ENCODE measurements at places on chromosomes 12 and 14.

DNA sequence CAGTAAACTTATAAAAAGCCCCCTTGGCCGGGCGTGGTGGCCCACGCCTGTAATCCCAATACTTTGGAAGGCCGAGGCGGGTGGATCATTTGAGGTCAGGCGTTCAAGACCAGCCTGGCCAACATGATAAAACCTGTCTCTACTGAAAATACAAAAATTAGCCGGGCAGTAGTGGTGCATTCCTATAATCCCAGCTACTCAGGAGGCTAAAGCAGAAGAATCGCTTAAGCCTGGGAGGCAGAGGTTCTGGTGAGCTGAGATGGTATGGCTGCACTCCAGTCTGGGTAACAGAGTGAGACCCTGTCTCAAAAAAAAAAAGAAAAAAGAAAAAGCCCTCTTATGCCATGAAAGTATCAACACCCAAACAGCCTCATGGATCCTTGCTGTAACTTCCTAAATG lies 3.7 kb downstream of the PRMT5 start:
- DNase-seq, result no peak

DNA sequence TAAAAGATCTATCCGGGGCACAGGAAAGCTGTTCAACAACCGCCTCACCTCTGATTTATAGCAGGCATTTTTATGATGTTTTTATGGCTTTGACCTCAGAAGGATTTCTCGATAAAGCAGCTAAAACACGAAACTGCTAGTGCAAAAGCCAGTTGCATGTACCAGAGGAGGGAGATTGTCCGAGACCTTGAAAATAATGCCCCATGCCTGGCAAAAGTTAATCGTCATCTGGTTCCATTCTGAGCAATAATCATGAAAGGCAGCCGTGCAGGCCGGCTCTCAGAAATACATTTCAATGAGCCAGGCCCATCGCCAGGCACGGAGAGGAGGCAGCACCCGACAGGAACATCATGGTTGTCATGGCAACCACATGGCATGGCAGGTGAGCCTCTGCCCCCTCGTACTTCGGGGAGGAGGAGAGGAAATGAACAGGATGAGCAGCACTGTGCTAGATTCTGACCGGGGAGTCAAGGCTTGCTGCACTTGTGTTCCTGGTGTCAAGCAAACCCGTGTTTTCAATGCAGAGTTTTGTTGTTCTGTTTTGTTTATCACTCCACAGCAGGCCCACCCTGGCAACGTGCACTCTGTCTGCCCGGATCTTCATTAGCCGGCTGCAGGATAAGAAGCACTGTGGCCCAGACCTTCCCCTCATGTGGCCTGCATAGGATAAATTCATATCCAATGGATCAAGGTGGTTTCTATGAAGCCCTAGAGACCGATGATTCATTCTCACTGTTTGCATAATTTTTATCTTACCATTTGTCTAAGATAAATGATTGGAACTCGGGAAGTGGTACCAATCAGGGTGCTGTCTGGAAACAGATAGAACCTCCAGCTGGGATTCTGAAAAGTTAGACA lies 160.2 kb downstream of the RIMBP2 start:
- DNase-seq, result no peak

DNA sequence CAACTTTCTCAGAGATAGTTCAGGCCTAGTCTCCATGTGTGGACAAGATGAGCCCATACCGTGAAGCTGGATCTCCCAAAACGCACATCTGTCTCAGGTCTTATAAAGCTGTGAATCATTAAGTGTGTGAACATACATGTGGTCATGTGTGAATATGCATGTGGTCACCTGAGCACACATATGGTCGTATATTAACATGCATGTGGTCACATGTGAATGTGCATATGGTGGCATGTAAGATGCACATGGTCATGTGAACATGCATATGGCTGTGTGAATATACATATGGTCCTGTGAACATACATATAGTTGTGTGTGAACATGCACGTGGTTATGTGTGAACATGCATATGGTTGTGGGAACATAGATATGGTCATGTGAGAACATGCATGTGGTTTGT lies 172.5 kb upstream of the PZP start:
- DNase-seq, result no peak

GRCh38 chr14:101076451-101077198 lies 173.1 kb upstream of the RTL1 start:
- DNase-seq, result no peak

GRCh38 chr12:75196865-75197264 lies 12.8 kb downstream of the KCNC2 start:
- no peak for DNase-seq

DNA sequence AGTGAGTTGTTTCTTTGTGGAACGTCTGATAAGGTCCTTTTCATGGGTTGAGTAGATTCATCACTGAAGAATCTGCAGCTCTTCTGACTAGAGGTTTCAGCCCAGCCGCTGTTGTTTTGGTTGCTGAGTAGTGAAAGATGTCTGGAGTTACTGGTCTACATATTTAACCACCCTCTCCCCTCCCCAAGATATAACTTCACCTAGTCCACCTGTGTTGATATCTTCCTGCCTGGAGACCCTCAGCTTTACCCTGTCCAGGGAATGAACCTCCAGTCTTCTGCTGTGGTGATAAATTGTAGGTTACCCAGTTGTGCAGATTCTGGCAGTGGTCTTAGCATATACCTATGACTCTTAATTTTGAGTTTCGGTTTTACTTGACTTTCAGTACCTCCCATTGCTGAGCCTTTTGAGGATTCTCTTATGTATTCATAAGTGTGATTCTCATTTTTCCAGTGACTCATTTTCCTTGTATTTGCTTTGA lies 62.9 kb downstream of the CCDC91 start:
- DNase-seq, result no peak

- DNase-seq, result no peak
Observed at GRCh38 chr14:52494444-52494843, 57.9 kb downstream of the TXNDC16 start.

GRCh38 chr12:61999311-61999710 lies 260.9 kb upstream of the USP15 start:
- DNase-seq, result no peak

- DNase-seq, result no peak
Observed at GRCh38 chr14:73776194-73776537, 62.0 kb upstream of the PNMA1 start.

GRCh38 chr12:92398565-92399309 lies 253.1 kb upstream of the BTG1 start:
- no peak for DNase-seq

DNA sequence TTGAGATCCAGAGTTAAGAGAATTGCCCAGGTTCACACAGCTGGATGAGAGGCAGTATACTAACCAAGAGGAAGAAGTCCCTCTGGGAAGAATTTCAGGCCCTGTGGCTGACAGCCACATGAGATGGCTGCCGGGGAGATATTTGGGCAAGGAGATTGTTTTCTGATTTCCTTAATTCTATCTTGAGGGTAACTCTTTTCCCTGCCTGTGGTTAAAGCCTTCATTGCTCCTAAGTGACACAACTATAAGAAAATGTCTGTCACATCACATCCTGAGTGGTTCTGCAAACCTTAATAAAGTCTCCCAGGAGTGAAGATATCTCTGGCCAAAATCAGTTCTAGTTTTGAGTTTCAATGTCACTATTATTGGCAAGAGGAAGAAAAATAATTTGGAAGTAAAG lies 9.6 kb downstream of the ARHGDIB start:
- DNase-seq, result no peak

DNA sequence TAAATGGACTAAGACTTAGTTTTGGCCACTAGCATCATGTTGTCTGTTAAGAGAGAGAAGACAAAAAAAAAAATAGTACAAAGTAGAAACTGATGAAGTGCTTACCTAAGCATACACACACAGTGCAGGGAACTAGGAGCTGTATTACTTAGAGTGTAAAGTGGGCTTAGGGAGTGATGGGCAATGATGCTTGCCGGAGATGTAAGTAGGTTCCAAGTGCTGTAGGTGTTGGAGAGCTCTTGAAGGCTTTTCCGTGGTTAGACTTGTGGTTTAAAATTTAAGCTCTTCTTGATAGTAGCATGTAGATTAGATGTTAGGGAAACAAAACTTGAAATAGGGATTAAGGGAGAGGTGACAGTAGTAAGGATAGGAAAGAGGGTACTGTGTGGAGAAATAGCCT lies 34.7 kb downstream of the MIA2 start:
- no peak for DNase-seq

- DNase-seq, result no peak
Observed at GRCh38 chr12:112843287-112843686, 51.7 kb downstream of the RPH3A start.

DNA sequence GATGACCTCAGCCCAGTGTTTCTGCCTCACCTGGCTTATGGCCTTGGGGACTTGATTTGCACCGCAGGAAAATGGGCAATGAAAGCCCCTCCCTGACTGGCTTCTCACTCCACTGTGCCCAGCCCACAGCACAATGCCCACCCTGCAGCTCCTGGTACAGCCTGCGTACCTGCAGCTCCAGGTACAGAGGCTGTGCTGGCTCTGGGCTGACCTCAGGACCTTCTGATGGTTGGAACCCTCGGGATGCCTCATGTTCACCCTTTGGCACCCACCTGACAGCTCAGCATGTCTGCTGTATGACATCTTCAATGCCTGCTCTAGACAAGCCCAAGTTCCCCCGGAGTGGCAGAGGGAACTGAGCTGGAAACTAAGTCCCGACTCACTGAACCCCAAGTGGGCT lies 87.1 kb downstream of the ALG10 start:
- no peak for DNase-seq

- no peak for DNase-seq
Observed at GRCh38 chr12:80892597-80893445, 44.9 kb downstream of the LIN7A start.

DNA sequence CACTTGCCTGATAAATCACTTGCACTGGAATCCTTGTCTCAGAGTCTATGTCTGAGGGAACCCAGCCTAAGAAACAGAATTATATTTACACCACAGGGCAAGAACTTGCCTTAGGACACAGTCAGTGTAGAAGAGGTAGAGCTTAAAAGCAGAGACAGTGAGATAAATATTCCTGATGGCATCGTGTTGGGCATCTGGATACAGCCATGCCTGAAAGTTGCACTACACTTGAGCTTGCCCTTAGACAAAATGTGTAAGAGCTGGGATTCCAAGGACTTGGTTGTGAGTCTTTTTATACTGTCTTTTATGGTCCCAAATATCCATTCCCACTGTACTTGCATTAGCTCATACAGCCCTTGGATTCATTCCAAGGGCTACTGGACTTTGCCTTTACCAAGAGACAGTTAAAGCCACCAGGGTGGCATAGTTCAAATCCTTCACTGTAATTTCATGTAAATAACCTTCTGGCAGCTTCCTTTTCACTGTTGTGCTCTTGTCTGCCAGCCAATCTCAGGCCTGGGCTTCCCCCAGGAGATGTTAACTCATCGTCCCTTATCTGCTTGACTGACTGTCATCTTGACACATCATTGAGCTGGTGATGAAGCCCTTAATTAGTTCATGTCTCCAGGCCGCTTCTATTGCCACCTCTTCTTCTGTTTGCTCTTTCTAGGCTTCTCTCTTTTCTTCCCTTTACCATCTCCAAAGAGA lies 577.9 kb upstream of the TBX3 start:
- DNase-seq, result no peak

GRCh38 chr12:54060975-54061778 lies 7.5 kb downstream of the HOXC4 start:
- no peak for DNase-seq

DNA sequence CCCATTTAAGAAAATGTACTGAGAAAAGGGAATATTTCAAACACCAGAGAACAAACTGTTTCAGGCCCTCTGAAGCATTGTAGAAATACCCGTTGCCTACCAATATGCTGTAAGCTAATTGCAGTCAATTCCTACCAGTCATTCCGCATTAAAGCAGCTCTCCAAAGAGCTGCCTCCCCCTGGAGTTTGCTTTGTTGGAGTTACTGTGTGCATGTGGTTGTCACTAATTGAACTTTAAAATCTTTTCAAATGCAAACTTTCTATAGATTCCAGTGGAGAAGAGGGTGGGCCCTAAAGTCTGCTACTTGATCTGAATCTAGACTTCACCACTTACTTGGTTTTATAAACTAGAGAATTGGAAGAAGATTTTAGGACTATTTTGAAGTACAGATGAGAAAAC lies 112.7 kb downstream of the PLXNC1 start:
- DNase-seq, result no peak

DNA sequence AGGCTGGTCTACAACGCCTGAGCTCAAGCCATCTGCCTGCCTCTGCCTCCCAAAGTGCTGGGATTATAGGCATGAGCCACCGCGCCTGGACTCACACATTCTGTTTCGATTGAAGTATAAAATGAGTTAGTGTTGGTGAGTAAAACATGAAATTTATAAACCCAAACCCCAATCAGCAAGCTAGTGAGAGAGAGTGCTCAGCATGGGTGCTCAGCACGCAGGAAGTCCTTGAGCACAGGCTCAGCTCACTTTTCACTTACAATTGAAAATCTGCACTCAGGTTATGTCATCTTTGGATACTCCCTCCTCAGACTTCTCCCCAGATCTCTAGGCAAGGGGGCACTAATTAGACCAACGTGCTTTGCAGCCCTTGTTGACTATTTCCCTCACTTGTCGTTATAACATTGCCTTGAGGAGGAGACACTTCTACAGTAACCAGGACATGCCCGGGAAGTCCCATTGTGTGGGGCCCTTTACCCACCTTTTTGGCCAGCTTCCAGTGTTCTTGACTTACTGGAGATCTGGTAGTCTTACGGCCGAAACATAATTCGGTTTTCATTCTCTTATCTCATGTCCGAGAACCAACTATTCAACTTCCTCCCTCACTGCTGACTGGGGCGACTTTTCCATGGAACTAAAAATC lies 68.5 kb upstream of the AMN1 start:
- no peak for DNase-seq

DNA sequence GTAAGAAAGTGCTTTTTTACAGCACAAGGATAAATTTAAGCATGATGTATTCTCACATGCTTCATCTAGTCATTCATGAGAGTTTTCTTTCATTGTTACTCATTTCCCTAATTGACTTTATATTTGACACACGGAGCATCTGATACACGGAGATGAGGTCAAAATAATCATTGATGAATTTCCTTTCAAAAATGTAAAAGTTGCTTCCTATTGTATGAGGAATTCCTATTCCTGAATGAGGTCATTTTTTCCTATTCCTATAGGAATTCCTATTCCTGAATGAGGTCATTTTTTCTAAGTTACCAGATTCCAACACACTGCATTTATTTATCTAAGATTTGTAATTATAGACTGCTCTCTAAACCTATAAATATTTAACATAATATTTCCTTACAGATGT lies 316.7 kb upstream of the KITLG start:
- DNase-seq, result no peak

- DNase-seq, result no peak
Observed at GRCh38 chr12:92028441-92028709, 117.3 kb downstream of the BTG1 start.

All from stimulated activated CD4-positive, alpha-beta T cell treated with anti-CD3 and anti-CD28 coated beads, Interleukin-1b, Interleukin-23, amount 100 ng/mL, for 1 hour (primary cell).